ENCODE measurements at places on chromosomes 2 and 18.

GRCh38 chr2:177363332-177363731, 29.2 kb upstream of the AGPS start:
- no peak for DNase-seq

DNA sequence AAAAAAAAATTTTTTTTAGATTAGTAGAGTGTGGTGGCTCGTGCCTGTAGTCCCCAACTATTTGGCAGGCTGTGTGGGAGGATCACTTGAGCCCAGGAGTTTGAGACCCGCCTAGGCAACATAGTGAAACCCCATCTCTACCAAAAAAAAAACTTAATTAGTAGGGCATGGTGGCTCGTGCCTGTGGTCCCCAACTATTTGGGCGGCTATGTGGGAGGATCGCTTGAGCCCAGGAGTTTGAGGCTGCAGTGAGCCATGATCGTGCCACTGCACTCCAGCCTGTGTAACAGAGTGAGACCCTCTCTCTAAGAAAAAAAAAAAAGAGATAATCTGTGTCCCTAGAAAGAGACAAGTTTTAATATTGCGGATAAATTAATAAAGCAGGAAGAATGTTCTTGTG, 8.8 kb downstream of the GPR55 start:
- no peak for DNase-seq

DNA sequence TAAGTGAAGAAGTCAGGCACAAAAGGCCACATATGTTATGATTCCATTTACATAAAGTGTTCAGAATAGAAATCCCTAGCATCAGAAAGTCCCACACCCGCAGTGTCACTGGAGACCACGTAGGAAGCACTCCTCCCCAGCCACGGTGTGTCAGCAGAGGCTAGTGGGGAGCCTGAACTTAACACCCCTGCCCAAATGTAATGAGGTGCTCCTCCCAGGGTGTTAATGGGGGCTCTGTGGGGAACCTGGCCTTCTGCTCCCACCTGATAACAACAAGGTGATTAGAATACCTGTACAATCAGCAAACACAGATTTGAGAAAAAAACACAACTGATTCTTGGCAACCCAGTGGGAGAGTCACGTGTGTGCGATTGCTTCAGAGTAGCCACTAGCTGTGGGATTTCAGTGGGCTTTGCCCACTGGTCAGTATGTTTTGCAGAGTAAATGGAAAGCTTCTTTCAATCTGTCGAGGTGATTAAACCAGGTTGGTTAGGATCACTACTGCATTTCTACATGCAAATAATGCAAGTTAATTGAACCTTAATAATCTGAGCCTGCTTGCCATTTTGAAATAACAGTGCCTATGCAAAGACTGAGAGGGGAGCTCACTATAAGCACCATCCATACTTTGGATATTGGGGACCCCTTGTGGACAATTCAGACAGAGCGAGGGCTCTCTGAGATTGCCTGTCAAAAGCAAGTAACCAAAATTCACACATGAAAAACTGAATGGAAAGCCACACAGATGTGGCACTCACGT, 20.6 kb upstream of the ATRAID start:
- DNase-seq: peak; percentile 31

GRCh38 chr2:158616480-158617000, 159.8 kb downstream of the PKP4 start:
- DNase-seq: no peak

DNA sequence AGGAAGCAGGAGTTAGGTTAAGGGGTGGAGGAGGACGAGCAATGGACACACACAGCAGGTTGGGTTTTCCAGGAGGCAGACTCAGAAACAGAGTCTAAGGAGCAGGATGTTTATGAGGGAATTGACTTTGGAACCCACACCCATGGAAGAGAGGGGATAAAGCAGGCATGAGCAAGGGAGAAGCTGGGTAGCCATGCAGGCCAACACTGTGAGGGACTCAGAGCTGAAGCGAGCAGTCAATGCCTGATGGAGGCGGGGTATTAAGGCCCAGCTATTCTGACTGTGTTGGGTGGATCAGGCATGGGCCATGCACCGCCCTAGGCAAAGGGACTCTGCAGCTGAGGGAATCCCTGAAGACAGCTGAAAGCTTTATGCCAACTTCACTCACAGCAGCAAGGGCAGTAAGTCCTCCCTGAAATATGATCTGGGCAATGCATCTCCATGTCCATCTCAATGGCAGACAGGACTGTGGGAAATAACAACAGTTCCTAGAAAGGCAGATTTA, 37.6 kb downstream of the TEX51 start:
- DNase-seq: no peak

GRCh38 chr2:1886405-1886992, 142.2 kb upstream of the PXDN start:
- no peak for DNase-seq

GRCh38 chr18:74148543-74149070, 284 bp downstream of the TIMM21 start:
- DNase-seq: no peak

- DNase-seq: no peak
Observed at GRCh38 chr2:75074228-75074627, 115.8 kb downstream of the POLE4 start.

DNA sequence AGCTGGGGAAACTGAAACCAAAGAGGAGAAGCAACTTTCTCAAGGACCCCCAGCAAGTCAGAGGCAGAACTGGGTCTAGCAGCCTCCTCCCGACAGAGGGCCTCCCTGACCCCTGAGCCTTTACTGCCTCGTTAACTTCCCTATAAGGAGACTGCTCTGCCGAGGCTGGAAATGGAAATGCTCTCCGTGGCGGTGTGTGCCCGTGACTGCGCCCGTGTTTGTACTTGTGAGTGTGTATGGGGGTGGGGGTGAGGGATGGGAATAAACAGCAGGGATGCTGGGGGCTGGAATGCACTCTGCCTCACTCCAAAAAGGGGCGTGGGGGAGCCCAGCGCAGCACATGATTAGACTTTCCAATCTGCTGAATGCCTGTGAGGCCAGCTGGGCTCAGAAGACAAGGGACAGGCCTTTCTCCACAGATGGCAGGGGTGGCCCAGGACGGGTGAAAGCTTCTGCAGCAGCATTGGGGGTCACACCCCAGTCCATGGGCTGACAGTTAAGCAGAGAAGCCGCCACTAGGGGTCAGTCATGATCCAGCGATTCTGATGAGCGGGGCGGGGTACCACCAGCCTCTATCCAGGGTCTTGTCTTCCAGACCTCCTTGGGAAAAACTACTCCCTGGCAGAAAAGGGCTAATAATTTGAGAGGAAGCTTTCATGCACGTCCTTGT, 26.8 kb downstream of the MPHOSPH10 start:
- peak; percentile 42 for DNase-seq

DNA sequence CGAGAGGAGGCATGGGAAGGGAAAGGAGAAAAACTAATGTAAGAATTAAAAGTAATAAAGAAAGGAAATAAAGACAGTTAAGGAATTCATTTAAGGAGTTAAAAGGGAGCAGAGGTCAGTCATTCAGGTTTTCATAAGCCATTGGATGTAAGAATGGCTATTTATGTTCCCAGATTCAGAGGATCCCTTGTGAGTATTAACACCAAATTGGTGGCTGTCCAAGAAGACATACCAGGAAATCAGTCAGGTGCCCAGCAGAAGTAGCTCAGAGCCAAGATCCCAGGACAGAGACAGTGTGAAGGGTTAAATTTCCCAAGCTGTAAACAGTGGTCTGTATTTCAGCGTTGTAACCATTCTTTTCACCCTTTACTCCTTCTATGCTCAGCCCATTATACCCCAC, 550.4 kb downstream of the BCL11A start:
- no peak for DNase-seq

- DNase-seq: no peak
Observed at GRCh38 chr2:63023444-63023843, 27.2 kb upstream of the OTX1 start.

DNA sequence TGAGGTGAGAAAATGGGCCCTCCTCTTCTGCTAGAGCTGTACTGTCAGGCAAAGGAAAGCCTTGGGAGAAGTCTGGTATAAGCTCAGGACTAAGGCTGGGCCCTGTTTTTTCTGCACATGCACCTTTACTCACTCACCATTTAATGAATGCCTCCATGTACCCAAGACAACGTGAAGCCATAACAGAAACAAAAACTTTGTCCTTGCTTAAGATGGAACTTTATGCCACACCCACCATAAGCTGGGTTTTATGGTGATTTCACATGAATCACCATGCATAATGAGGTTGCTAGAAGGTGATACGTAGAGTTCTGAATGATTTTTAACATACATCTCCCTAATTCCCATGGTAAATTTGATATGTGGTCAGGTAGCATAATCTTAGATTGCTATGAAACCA, 63.7 kb upstream of the CYP26B1 start:
- no peak for DNase-seq

GRCh38 chr18:44799907-44800421, 119.3 kb downstream of the SETBP1 start:
- no peak for DNase-seq

- no peak for DNase-seq
Observed at GRCh38 chr2:200003444-200003843, 48.1 kb downstream of the MAIP1 start.

DNA sequence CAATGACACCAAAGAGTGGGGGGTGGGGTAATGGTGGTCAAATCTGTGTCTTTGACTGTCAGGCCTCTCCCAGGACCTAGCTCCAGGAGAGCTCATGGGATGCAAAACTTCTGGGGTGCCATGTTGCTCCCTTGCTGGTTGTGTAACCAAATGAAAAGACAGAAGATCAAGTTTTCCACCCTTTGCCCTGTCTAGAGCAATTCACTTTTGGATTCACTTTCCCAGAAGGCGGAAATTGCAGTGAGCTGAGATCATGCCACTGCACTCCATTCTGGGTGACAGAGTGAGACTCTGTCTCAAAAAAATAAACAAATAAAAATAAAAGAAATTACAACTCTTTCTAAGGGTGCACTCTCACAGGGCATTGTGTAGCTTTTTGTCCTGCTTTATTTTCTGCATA, 34.9 kb upstream of the PLA2R1 start:
- no peak for DNase-seq

DNA sequence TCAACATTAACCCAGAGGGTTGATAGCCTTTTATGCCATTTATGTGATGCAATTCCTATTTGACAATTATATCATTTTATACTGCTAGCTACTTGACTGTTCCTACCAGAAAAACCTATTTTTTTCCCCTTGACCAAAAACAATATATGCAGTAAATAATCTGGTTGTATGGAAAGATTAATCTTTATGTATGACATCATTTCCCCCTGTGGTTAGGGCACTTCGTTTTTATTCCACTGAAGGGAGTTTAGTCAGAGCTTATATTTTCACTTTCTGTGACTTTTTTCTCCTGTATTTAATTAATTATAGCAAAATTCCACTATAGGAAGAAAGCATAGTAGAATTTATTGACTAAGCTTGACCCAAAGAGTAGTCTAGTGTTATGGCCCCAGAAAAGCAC, 107.6 kb downstream of the HAUS1 start:
- no peak for DNase-seq

DNA sequence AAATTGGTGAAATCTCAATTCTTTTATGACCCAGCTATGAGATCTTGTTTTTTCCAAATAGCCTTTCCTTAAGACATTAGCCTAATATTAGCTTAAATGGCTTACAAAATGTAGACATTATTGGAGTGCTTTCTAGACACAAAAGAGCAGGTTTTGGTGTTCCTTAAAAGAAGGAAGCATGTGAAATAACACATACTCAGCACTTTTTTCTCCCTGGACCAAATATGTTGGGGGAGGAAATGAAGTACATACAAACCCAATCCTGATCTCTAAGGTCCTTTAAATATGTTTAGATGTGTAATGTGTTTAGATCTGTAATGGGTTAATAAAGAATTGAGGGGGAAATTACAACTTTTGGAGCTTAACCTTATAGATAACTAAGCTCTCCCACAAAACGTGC, 3.4 kb upstream of the ZDBF2 start:
- DNase-seq: no peak

GRCh38 chr2:100021791-100022340, 120.5 kb downstream of the AFF3 start:
- DNase-seq: no peak

- no peak for DNase-seq
Observed at GRCh38 chr2:30796699-30797098, 10.5 kb downstream of the CAPN13 start.

- DNase-seq: no peak
Observed at GRCh38 chr2:42614838-42615237, 46.4 kb downstream of the MTA3 start.

GRCh38 chr2:164560181-164560792, 61.0 kb downstream of the GRB14 start:
- no peak for DNase-seq

DNA sequence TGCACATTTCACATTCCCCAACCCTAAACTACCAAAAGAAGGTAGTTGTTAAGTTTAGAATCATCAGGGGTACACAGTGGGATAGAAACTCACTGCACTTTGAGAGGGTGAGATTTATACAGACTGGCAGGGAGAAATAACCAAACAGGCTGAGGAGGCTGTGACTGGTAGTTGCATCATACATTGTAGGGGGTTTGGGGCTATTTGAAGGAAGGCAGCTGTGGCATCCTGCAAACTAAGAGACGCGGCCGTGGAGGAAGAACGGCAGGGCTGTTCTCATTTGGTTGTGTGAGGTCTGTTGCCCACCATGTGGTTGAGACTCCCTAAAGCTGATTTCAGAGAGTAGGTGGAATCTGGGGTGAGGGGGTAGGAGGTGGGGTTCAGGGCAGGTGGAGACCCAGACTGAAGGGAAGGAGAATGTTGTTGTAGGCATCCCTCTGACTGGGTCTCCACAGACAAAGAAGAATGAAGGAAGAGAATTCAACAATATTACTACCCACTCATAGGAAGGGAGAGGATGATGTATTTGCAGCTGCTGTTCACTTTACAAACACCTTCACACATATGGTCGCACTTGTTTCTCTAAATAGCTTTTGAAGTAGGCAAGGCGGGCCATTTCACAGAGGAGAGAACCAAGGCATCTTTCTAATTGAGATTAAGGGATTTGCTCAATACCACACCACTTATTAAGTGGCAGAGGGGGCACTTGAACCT, 170.9 kb upstream of the SIX2 start:
- no peak for DNase-seq

DNA sequence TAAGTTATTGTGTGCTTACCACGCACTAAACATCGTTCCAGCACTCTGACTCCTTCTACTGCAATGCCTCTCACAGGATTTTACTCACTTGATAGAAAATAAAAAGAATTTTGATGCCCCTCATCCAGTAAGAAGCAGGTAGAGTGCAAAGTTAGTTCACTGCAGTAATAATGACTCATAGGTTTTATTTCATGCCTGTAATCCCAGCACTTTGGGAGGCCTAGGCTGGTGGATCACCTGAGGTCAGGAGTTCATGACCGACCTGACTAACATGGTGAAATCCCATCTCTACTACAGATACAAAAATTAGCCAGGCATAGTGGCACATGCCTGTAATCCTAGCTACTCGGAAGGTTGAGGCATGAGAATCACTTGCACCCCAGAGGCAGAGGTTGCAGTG, 190.6 kb downstream of the RAD51AP2 start:
- no peak for DNase-seq

- DNase-seq: peak; percentile 1
Observed at GRCh38 chr2:225464346-225465025, 65.0 kb downstream of the NYAP2 start.

- no peak for DNase-seq
Observed at GRCh38 chr2:41405441-41405840, 642.4 kb upstream of the PKDCC start.

DNA sequence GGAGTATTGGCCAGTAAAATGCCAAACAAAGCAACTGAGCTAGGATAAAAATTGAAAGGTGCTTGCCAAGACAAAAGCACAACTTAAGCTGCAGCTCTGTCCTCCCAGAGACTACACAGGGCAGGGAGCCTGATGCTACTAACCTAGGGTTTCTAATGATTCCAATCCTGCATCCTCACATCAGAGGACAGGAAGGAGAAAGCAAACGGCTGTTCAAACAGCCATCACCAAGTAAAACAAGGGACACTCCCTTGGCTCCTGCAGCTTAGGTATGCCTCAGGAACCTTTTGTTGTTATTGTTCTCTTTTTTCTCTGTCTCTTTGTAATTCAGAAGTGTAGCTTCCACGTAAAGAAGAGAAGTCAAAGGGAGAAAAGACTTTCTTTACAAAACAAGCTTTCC, 99.5 kb downstream of the TCF4 start:
- no peak for DNase-seq

Measured in CD4-positive, alpha-beta T cell treated with Interferon gamma for 1 hour (primary cell).